Vagina (tissue), 2 donors: ENCODE measurements at places on chromosomes 4 and X.
A peak's percentile ranks its signal among the peaks of the same experiment; 100 is the strongest.

- no peaks in the 10 kb centered on the region for H3K27me3 ChIP-seq
- no peak overlapping the region for H3K4me3 ChIP-seq
- no peaks in the 10 kb centered on the region for H3K4me1 ChIP-seq
- DNase-seq, result no peak
- no peak overlapping the region for H3K27ac ChIP-seq
These were observed 258.9 kb downstream of the SPANXN1 start for GRCh38 chrX:145506214-145506613.

- no peaks in the 10 kb centered on the region for H3K4me1 ChIP-seq
- H3K27ac ChIP-seq, result no peak overlapping the region
- H3K27me3 ChIP-seq, result no peaks in the 10 kb centered on the region
- no peak overlapping the region for H3K4me3 ChIP-seq
These were observed 103.4 kb upstream of the PAK3 start for GRCh38 chrX:110992611-110993010.

GRCh38 chr4:167555338-167556022 lies 321.2 kb upstream of the SPOCK3 start:
- no peak overlapping the region for H3K27ac ChIP-seq
- no peaks in the 10 kb centered on the region for H3K27me3 ChIP-seq
- no peak overlapping the region for H3K4me3 ChIP-seq
- no peaks in the 10 kb centered on the region for H3K4me1 ChIP-seq
- no peak for DNase-seq
- H3K36me3 ChIP-seq, result no peaks in the 10 kb centered on the region

GRCh38 chr4:155629183-155629825 lies 37.3 kb upstream of the GUCY1A1 start:
- DNase-seq, result no peak
- peak overlapping the region; percentile 72 for H3K27ac ChIP-seq
- no peaks in the 10 kb centered on the region for H3K27me3 ChIP-seq
- no peaks in the 10 kb centered on the region for H3K36me3 ChIP-seq
- no peak overlapping the region for H3K4me3 ChIP-seq
- peaks cover 31% of the 10 kb centered on the region for H3K4me1 ChIP-seq

- no peak overlapping the region for H3K4me3 ChIP-seq
- no peak for DNase-seq
- no peak overlapping the region for H3K27ac ChIP-seq
- H3K27me3 ChIP-seq, result no peaks in the 10 kb centered on the region
- H3K36me3 ChIP-seq, result no peaks in the 10 kb centered on the region
- no peaks in the 10 kb centered on the region for H3K4me1 ChIP-seq
These were observed 25.9 kb downstream of the ENPEP start for GRCh38 chr4:110501826-110502225.

- no peaks in the 10 kb centered on the region for H3K27me3 ChIP-seq
- no peaks in the 10 kb centered on the region for H3K4me1 ChIP-seq
These were observed 283.9 kb downstream of the NKX6-1 start for GRCh38 chr4:84215217-84215616.

DNA sequence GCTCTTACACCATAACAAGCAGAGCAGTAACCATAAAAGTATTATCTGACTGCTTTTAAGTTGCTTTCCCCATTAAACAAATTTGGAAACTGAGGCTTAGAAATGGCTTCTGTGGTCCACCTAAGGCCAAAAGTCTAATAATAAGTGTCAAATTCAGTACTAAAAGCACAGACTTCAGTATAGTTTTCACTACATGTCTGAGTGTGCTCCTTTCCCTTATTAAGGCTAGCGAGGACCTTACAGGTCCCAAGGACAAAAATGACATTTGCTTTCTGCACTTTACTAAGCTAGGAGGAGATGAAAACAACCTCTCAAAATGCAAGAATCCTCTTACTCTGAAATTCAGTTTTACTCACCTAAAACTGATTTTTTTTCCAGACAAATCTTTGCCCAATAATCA lies 127.2 kb downstream of the ENOX2 start:
- H3K4me1 ChIP-seq, result no peaks in the 10 kb centered on the region
- H3K4me3 ChIP-seq, result no peak overlapping the region
- H3K27ac ChIP-seq, result no peak overlapping the region
- no peaks in the 10 kb centered on the region for H3K27me3 ChIP-seq
- DNase-seq, result no peak

DNA sequence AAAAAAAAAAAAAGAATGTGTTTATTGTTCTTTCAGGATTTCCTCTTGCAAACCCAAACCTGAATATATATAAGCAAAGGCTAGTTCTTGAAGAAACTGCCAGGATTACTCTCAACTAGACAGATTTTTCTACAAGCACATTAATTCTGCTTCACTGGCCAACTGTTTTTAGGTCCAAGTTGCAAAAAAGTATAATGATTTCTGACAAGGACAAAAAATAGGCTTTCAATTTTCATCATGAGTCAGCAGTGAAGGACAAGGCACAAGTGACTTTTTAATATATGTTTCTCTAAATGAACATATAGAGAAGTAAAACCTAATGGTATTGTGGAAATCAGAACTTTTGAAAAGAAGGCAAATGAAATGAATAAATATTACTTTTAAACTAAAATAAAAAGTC lies 73.7 kb downstream of the ELOVL6 start:
- no peaks in the 10 kb centered on the region for H3K36me3 ChIP-seq
- H3K27ac ChIP-seq, result no peak overlapping the region
- H3K4me3 ChIP-seq, result no peak overlapping the region
- no peaks in the 10 kb centered on the region for H3K4me1 ChIP-seq
- H3K27me3 ChIP-seq, result no peaks in the 10 kb centered on the region
- DNase-seq, result no peak

DNA sequence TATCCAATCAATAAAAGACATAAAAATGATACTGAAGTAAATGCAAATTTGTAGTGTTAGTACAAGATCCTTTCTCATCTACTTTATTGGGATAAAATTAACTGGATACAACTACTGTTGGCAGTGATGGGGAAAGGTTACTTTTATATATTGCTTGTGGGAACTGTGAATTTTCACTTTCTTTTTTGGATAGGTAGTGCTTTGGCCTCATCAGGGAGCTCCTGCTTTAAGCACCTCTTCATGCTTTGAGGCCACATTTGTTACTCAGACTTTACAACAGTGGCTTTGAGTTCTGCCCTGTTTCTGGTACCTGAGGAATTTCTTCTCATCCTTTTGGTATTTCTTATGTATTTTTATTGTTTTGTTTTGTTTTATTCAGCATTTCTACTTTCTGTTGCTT lies 316.8 kb upstream of the ZCCHC13 start:
- H3K27me3 ChIP-seq, result no peaks in the 10 kb centered on the region
- H3K4me1 ChIP-seq, result no peaks in the 10 kb centered on the region
- no peak for DNase-seq

DNA sequence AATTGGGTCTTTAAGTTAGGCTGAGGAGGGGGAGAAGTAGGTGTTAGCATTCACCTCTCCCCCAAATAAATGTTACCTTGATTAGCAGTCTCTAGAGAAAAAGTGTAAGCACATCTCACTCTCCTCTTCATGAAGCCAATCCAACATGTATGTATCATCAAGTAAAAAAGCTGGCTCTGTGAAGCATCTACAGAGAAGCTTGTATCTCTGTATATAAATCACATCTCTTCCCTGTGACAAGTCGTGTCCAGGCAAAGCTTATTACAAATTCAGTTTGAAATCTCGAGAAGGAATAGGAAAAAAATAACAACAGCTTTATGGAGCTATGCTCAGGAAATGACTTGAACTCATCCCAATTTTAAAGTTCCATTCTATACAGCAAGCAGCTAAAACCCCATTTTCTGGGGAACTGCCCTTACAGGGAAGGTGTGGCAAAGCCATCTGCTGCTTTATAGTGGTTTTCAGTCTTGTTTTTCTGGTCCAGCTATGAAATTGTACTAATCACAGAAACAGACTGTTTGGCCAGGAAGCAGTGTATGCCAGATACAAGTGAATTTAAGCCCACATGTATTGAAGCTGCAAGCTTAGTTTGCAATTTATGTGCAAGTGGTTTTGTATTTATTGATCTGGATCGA lies 313.3 kb upstream of the NOCT start:
- no peak overlapping the region for H3K27ac ChIP-seq
- DNase-seq, result no peak
- no peaks in the 10 kb centered on the region for H3K36me3 ChIP-seq
- no peaks in the 10 kb centered on the region for H3K27me3 ChIP-seq
- no peak overlapping the region for H3K4me3 ChIP-seq

DNA sequence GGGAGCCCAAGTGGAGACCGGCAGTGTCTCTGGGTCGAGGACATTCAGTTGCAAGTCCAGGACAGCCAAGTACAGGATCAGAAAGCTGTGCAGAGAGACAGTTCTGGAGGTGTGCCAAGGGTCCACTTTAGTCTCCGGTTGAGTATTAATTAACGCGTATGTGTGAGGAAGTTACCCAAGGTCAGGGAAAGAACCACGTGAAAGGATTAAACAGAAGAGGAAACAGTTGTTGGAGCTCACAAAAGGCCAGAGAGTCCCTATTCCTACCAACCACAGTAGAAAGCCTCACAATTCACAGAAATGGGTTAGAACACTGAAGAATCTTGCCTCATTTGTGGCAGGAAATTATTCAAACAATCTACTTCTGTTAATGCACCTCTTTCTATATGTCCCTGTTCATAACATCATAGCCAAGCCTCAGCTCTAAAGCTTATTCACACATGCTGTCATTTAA lies 17.9 kb upstream of the NSUN7 start:
- H3K27ac ChIP-seq, result no peak overlapping the region
- DNase-seq, result no peak
- no peaks in the 10 kb centered on the region for H3K27me3 ChIP-seq
- no peaks in the 10 kb centered on the region for H3K4me1 ChIP-seq
- no peaks in the 10 kb centered on the region for H3K36me3 ChIP-seq
- no peak overlapping the region for H3K4me3 ChIP-seq

GRCh38 chr4:118765399-118765798 lies 70.5 kb downstream of the SEC24D start:
- H3K4me3 ChIP-seq, result no peak overlapping the region
- peak overlapping the region; percentile 89 for H3K27ac ChIP-seq
- no peak for DNase-seq
- no peaks in the 10 kb centered on the region for H3K36me3 ChIP-seq
- peaks cover 67% of the 10 kb centered on the region for H3K4me1 ChIP-seq
- H3K27me3 ChIP-seq, result no peaks in the 10 kb centered on the region

DNA sequence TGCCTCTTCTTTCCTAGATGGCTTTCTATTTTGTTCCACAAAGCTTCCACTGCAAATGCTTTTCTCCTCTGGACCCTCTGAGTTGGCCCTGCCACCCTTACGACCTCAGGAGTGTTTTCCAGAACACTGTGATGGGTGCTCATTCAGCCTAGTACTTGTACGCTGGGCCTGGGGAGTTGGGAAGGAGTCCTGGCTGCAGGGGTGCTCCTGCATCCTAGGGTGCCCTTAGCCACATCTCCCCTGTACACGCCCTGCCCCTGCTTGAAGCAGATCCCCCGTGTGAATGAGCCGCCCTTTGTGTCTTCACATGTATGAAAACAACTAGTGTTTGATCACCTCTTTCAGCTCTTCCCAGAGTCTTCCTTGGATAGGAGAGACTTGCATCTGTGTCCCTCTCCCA lies 64.2 kb downstream of the MTMR1 start:
- H3K4me1 ChIP-seq, result no peaks in the 10 kb centered on the region
- H3K36me3 ChIP-seq, result peaks cover 6% of the 10 kb centered on the region
- H3K27me3 ChIP-seq, result no peaks in the 10 kb centered on the region
- no peak overlapping the region for H3K27ac ChIP-seq

DNA sequence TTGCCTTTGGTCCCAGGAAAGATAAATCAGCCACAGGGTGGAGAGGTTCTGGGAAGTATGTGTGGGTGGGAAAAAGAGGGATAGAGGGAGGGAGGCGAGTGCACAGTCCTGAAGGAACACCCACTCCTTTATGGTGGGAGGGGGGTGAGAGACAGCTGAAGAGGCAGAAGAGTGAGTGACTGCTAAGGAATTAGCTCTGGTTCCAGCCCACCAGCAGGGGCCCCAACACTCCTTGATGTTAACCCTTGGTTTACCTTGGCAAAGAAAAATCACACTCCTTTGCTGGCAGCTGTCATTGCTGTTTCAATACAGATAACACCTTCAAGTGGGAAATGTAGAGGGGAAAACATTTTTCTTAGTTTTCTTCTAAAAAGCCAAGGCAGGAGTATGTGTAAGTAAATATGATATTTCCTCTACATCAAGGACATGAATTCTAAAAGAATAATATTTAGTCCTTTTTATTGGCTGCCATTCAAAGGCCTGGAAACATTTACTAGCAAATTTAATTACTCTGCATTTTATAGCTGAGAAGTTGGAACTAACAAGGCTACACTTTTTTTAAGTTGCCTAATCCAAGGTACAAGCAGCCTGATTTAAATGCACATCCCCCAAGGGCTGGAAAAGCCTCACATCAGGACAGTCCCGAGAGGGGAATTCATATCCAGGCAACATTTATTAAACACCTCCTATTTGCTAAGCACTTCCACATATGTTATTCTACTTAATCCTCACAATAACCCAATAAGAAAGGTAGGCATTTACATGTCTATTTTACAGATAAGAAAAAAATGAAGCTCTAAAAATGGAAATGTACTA lies 81.7 kb downstream of the HS6ST2 start:
- no peak for DNase-seq
- H3K4me1 ChIP-seq, result no peaks in the 10 kb centered on the region
- H3K27me3 ChIP-seq, result no peaks in the 10 kb centered on the region

DNA sequence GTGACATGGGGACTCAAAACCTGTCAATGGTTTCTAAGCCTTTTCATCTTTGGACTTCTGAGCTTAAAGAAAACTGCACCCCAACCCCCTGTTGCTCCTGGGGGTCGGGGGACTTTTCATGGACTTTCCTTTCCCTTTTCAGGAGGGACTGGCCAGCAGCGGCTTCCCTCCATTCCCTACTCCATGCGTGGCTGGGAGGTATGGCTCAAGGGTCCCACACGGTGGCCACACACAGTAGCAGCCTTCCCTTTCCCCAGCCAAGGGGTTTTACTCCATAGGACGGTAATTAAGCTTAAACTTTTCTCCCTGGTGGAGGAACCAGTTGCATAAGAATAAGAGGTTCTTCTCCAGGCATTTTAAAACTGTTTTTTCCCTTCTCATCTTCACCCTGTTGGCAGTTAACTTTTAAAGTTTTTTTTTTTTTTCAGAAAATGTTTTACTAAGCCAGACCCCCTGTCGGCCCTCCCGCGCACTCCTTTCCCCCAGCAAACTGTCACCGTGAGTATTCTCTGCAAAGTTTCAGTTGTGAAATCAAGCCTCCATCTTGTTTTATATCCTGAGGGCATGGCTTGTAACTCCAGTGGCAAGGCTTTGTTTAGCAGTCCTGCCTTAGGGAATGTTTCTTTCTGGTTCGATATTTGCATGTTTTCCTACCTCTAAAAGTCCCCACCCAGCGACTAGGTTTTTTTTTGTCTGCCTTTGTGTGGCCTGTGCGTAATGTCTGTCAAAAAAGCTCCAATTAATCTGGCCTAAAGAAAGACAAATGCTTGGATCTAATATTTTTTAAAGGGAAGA lies 325.7 kb downstream of the TLL1 start:
- no peak for DNase-seq
- H3K27me3 ChIP-seq, result no peaks in the 10 kb centered on the region
- H3K4me1 ChIP-seq, result no peaks in the 10 kb centered on the region
- H3K4me3 ChIP-seq, result no peak overlapping the region
- no peaks in the 10 kb centered on the region for H3K36me3 ChIP-seq

DNA sequence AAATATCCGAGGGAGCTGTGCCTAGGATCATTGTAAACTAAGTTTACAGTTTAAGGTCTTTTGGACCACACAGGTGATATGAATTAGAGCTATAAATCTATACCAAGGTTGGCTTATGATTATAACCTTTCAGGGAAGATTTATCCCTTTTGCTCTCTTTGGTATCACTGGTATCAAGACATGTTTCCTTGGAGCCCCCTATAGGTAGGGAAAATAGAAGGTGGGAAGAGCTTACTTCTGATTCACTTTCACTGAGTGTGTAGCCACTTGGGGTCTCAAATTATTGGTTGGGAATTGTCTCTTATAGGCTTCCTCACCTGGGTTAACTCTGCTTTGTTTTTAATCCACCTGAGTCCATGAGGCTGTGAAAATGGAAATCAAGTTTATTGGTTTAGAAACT lies 262.1 kb upstream of the NR3C2 start:
- DNase-seq, result no peak
- no peaks in the 10 kb centered on the region for H3K27me3 ChIP-seq
- no peak overlapping the region for H3K4me3 ChIP-seq
- H3K4me1 ChIP-seq, result no peaks in the 10 kb centered on the region
- no peaks in the 10 kb centered on the region for H3K36me3 ChIP-seq
